ENCODE measurements at places on chromosomes 6 and 20.

DNA sequence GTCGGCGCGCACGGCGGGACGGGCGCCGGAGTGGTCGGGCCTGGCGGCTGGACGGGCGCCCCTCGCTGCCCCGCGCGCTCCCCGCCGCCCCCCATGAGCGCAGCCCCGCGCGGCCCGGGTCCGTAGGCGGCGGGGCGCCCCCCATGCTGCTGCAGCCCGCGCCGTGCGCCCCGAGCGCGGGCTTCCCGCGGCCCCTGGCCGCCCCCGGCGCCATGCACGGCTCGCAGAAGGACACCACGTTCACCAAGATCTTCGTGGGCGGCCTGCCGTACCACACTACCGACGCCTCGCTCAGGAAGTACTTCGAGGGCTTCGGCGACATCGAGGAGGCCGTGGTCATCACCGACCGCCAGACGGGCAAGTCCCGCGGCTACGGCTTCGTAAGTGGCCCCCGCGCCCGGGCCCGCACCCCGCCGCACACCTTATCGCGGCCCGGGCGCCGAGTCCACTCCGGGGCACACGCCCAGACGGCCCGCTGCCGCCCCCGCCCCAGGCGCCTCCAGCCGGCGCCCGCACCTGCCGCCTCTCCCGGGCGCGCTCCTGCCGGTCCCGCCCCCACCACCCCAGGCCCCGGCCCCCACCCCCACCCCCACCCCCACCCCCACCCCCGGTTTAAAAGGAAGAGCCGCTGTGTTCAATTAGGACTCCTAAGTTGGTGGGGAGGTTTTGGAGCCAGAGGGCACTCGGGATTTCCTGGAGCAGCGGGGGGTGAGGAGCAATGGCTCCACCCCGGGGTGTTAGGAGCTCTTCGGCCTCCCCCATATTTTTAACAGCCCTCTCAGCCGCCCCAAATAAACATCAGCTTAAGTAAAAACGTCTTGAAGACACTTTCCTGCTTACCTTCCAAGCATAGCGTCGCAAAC is 474 bp downstream of the RBM38 start:
- peak; percentile 15 for DNase-seq

GRCh38 chr6:68675548-68675947 is 40.5 kb downstream of the ADGRB3 start:
- no peak for DNase-seq

GRCh38 chr6:51968265-51968664 is 119.1 kb downstream of the PKHD1 start:
- DNase-seq: no peak

DNA sequence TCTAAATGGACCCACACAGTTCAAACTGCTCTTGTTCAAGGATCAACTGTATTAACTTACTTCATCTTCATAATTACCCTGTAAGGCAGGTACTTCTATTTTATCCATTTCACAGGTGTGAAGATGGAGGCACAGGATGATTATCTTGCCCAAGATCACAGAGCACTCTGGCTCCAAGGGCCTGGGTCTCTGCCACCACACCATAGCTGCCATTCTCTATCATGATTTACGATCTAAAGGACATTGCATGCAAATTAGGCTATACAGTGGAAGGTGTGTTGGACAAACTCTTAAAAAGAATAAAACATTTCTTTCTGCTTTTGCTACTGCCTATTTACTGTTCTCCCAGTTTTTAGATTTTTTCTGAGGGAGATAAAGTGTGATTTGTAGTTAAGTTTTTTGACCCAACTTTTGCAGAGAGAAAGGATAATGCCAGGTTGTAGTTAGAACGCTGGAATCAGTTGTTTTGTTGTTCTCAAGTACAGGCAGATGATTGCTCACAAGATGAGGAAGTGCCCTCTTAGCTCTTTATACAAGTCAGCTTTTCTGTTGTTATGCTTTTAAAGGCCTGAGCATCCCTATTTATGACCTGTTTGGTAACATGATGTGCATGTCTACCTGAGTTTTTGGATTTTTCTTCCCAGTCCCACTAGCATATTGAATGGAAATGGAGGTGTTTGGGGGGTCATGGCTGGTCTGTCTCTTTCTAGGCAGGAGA is 247.9 kb downstream of the ZFAND3 start:
- DNase-seq: no peak

- no peak for DNase-seq
These were observed 315.4 kb upstream of the SASH1 start for GRCh38 chr6:148027201-148027600.

GRCh38 chr6:44478158-44478557 is 90.7 kb downstream of the CDC5L start:
- no peak for DNase-seq

DNA sequence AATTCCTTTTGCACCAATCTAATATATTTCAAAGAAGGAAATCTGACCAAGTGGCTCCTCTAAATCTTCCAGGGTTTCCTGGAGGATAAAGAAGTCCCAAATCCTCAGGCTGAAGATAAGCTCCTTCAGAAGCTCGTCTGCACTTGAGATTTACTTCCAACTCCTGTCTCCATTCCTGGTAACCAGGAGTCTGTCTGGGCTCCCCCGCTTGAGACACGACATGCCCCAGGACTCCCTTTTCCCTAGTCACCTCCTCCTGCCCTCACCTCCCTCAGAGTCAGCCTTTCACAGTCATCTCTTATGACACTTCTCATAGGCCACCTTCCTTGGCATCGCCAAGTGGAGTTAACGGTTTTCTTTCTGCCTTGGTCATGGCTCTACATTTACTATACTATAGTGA is 103.4 kb upstream of the NEDD9 start:
- DNase-seq: no peak

- DNase-seq: peak; percentile 29
These were observed 168.0 kb upstream of the LRFN2 start for GRCh38 chr6:40755046-40755681.

GRCh38 chr6:35016502-35017321 is 124.4 kb downstream of the TCP11 start:
- peak; percentile 65 for DNase-seq

DNA sequence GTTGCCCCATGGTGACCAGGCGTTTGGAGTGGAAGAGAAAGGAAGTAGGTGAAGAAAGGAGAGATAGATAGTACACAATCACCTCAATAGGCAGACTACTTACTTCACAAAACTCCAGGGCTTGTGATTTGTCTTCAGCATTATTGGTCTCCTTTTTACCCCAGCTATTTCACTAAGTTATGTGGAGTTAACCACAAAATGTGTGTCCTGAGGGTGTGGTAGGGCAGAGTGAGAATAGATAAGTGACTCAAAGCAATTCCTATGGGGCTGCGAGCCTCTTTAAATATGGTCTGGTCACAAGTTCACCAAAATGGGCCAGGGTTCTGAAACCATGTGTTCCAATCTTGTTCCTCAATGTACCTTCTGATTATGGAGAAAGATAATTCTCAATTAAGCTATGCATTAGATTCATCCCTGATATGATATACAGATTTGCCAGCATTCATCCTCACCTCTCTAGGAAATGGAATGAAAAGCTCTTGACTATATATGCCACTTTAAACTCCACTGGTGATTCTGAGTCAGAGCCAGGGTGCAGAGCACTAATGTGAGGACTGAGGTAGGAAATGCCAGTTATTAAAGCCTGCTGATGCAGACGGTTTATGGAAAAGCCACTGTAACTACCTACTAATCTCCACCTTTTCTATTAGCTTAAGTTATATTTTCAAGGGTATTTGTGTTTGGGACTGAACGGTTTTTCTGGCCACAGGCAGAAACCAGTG is 310.6 kb upstream of the MANEA start:
- peak; percentile 22 for DNase-seq

DNA sequence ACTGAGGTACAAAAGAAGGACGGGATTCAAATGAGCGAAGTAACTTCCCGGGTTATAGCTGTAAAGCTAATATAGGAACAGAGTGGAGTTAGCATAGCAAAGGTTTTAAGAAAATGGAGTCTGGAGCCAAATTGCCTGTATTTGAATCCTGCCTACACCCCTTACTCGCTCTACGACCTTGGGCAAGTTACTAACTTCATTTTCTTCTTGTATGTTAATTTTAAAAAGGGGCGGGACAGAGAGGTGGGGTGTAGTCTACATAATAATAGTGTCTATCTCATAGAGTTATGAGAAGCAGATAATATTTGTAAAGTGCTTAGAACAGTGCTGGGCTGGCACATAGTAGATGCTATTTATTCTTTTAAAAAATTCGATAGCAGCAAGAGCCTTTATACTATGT is 705 bp downstream of the ZSCAN23 start:
- DNase-seq: no peak

DNA sequence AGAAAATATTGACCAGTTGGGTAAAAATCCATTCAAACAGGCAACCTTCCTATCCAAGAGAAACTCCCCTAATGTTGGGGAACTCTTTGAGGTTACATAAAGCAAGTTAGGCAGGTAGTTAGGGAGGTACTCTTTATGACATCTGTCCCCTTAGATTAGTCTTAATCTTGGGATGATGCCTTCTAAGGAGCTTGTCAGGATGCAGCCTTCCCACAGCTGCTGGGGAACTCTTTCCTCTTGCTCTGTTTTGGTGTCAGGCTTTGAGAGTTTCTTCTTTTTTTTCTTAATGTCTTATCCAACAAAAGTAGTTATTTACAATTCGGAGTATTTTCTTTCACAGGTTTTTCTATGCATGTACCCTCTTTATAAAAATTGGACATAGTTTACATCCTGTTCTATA is 194.8 kb downstream of the CDKAL1 start:
- DNase-seq: no peak

DNA sequence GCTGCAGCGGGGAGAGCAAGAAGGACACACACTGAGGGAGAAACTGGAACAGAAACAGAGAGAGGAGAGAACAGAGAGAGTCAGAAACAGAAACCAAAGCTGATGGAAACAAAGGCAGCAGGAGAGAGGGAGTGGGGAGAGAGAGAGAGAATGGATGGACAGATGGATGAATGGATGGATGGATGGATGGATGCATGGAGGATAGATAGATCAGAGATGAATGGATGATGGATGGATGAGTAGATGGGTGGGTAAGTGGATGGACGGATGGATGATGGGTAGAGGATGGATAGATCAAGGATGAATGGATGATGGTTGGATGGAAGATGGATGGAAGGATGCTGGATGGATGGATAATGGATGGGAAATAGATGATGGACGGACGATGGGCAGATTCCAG is 35.0 kb upstream of the PHACTR3 start:
- DNase-seq: no peak

DNA sequence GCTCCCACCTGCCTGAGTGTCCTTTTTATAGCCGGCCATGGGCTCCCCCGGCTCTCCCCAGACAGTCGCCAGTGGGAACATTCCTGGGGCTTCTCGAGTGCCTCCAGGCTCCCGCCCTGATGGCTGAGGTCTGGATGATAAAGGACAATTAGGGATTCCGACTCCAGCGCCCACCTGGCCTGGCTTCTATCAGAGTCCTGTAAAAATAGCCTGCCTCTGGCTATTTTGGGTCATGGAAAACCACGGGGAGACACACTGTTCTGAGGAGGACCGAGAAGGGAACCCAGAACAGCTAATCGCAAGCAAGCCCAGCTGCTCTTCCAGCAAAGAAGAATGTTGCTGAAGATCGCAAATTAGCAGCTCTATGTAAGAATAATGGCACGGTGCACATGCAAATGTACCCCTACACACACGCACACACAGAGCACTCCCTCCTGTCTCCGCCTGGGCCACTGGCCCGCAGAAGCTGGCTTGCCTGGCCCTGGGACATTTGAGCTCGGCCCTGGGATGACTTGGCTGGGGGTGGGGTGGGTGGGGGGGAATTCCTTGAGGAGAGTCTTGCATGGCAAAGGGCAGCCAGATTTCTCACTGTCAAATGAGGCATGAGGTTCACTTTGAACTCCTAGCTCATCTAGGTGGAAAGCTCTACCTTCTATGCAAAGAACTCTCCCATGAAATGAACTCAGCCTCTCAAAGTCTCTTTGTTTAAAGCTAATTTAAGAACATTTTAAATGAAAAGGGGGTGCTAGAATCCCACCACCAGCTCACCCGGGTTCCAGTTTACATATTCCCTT is 55.3 kb downstream of the CTCFL start:
- no peak for DNase-seq

GRCh38 chr6:128807577-128807976 is 75.4 kb upstream of the LAMA2 start:
- peak; percentile 74 for DNase-seq

DNA sequence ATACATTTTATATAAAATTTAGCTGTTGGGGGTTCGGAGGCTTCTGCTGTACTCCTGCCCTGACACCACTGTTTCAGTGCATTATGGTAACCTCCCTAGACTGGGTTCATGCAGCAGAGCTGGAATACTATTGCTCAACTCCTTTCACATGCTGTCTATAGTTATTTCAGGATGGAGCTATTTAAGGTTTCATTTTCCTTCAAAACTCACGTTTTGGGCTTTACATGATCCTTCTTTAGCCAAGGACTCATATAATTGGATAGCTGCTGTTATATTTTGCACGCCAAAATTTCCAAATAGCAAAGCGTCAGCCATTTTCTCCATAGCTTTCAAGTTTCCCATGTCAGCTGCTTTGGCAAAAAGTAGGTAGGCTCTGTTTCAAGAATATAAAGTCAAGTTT is 76.8 kb downstream of the SEL1L2 start:
- no peak for DNase-seq

DNA sequence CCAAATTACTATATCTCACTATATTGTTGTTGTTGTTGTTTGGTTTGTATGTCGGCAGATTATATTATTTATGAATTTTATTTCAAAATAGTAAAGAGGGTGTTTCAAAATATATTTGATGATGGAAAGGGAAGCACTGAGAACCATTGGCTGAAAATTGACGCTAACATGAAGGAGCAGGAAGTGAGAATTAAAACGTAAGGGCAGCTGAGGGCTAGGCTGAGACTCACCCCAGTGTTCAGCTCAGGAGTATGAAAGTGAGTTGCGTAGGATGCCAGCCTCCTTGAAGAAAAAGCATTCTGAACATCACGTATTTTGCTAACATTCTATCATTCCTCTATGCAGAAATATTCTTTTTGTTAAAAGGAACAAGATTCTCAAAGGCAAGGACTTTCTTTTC is 10.7 kb upstream of the IPCEF1 start:
- no peak for DNase-seq

GRCh38 chr6:96836631-96837080 is 621 bp downstream of the GPR63 start:
- DNase-seq: peak; percentile 9

GRCh38 chr6:105553171-105553570 is 150.3 kb upstream of the PREP start:
- no peak for DNase-seq

GRCh38 chr6:53201270-53201669 is 52.6 kb upstream of the GCM1 start:
- DNase-seq: no peak

- peak; percentile 92 for DNase-seq
These were observed 448 bp upstream of the DDAH2 start for GRCh38 chr6:31729515-31729978.

- DNase-seq: no peak
These were observed 2.7 kb downstream of the TOX2 start for GRCh38 chr20:43917380-43917779.

DNA sequence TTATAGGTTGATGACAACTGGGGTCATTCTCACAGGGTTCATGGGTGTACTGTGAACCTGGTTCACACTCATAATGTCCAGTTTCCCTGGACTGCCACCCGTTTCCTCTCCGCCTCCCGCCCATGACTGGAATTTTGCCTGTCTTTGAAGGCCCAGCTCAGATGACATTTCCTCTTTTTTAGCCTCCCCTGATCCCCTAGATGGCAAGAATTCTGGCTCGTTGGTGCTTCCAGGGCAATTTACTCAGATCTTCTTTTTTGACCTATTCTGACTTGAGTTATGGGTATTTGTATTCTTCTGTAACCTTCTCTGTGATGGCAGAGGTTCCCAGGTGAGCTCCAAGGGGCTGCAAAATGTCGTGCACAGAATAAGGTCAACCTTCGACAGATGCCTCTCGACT is 5.7 kb upstream of the CITED2 start:
- DNase-seq: no peak

GRCh38 chr6:152978058-152978457 is 4.8 kb downstream of the FBXO5 start:
- DNase-seq: no peak

All from cardiac fibroblast (primary cell).